ENCODE measurements at places on chromosomes 16 and 17.

DNA sequence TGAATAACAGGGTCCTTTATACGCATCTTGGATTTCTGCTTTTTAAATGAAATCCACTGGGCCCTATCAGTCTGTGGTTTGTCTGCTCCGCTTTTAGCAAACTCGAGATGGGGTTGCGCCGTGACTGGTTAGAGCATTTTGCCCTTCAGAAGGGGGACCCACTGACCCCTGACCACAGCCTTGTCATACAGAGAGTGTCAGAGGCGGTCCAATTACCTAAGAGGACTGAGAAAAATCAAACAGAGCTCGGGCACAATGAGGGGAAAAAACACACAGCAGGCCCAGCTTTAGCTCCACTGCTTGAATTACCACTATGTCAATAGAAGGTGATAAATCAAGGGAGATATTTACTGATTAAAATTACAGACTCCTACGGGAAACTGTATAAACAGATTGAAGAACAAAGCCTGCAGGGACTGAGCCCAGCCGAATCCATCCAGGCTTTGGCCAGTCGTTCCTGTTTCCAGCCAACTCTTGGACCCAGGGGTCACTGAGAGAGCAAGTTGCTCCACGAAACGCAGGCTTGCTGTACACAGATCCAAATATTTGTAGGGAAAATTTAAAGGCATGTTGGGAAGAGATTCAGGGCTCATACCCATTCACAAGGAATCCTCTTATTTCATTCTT lies 131.9 kb upstream of the ZFHX3 start:
- no peak for DNase-seq

DNA sequence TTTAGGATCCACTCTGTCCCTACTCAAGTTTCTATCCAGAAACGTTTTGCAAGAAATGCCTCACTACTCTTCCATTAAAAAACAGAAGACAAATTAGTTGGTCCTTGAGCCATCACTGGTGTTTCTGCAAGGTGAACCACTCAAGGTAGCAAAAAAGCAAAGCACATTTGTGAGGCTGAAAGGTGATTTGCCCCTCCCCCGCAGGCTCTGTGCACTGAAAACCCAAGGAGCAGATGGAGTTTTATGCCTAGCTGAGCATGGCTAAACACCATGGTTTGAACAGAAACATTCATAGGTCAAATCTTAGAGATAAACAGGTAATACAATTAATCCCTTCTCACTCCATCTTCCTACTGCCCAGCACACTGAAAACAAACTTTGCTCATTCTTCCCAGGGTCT lies 538.2 kb upstream of the CDH5 start:
- no peak for DNase-seq

DNA sequence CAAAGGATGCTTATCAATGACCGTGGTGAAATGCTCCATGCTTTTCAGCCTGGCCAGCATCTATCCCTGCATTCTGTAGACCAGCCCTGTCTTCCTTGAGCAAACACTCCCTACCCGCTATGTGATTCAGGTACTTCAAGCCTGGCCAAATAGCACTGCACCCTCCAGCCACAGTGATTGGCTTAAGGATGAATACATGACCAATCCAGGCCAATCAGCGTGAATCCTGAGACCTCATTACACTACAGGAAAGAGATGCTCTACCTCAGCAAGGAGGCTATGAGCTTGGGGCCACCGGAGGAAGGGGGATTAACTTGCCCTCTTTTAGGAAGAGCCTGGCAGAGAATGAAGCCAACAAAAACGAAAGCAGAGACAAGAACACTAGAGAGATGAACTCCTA lies 162.5 kb downstream of the ZNF423 start:
- DNase-seq: no peak

DNA sequence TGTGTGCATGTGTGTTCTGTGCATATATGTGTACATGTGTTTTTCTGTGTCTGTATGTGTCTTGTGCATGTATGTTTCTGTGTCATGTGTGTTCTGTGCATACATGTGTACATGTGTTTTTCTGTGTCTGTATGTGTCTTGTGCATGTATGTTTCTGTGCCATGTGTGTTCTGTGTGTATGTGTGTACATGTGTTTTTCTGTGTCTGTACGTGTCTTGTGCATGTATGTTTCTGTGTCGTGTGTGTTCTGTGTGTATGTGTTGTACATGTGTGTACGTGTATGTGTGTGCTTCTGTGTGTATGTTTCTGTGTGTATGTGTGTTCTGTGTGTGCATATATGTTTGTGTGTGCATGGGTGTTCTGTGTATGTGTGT lies 8.4 kb upstream of the RAB37 start:
- DNase-seq: no peak

- DNase-seq: no peak
These were observed 843 bp downstream of the ZNF174 start for GRCh38 chr16:3401719-3402397.

- DNase-seq: no peak
These were observed 15.9 kb downstream of the B9D1 start for GRCh38 chr17:19346351-19347255.

DNA sequence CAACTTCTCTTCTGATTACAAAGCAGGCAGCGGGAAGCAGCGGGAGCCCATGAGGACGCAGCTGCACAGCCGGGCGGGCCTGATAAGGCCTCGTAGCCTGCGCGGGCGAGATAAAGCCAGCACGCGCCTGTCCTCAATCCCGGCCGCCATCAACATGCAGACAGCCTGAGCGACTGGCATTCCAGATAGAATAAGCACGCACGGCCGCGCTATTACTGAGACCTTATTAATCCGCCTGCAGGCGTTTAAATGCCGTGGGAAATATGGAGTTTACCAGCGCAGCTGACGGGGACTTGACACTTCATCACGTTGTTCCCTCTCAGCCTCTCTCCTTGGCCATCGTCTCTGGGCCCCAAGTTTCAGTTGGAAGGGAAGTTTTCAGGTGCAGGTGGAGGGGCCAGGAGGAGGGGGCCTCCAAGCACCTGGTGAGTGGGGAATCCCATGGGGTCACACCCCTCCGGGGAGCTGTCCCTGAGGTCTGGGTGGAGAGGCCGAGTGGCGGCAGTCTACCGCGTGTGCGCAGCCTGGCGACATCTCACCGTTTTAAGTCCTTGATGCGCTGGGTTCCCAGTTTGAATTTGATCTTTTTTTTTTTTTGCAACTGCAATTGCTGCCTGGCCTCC lies 27.3 kb upstream of the CBFA2T3 start:
- DNase-seq: no peak

DNA sequence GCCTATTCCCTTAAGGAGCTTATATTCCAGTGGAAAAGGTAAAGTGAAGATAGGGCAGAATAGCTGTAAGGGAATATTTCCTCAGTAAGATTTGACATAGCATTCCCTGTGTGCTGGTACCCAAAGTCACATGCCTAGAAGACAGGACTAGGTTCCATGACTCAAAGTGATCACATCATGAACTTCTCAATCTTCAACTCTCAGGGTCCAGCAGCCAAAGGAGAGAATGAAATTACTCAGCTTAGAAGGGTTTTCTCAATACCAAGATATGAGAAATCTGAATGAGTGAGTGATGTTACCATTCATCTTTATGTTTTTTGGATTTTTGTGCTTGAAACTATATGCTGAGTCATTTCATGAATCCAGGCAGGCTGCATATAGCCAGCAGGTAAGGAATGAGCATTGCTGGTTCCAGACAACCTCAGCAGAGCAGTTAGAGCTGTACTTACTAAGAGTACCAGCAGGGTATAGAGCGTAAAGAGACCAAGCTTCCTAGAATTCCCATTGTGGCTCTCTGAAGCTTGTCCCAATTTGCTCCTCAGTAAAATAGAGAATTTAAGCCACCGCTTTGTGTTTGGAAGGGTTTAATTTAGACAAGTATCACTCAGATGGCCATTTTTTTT lies 91.1 kb downstream of the ANKFN1 start:
- no peak for DNase-seq

- DNase-seq: no peak
These were observed 15.6 kb downstream of the SDR42E1 start for GRCh38 chr16:81995651-81996050.

Data from substantia nigra (tissue), 51 donors.